ENCODE measurements at places on chromosomes 13 and 19. TPM values are rescaled to one million over a fixed set of nuclear protein-coding genes. Genes with fewer than 3 reads are reported as not detected.

Gene ZNF418
- not detected for total RNA-seq

Gene CAMSAP3
- 6.7 TPM for total RNA-seq

Gene GPR4
- total RNA-seq, result not detected

Gene FXYD3
- total RNA-seq, result 6.9 TPM

Gene KCNN4
- 34.2 TPM for total RNA-seq

Gene NBEA
- total RNA-seq, result 4.6 TPM

Gene ADPRHL1
- total RNA-seq, result 2.6 TPM

Gene ZNF835
- not detected for total RNA-seq

Gene MEDAG
- total RNA-seq, result not detected

Gene DKKL1
- not detected for total RNA-seq

Gene KIR2DL3
- not detected for total RNA-seq
